Hindlimb muscle (tissue), 1 donor: ENCODE measurements at places on chromosomes 12 and 14. TPM values are rescaled to one million over a fixed set of nuclear protein-coding genes. Genes with fewer than 3 reads are reported as not detected.

- DNase-seq = no peak
These were observed 1200.2 kb downstream of the LRFN5 start for GRCh38 chr14:42806909-42807315.

TCHP gene
- polyA plus RNA-seq = 25.3 TPM

- DNase-seq = no peak
These were observed 3.1 kb downstream of the GARIN2 start for GRCh38 chr14:67192366-67192765.

- no peak for DNase-seq
These were observed 64.8 kb downstream of the HELB start for GRCh38 chr12:66367015-66367667.

MYH6 gene
- 3.2 TPM for polyA plus RNA-seq

- DNase-seq = no peak
These were observed 362.3 kb upstream of the NOVA1 start for GRCh38 chr14:26959972-26960660.

DNA sequence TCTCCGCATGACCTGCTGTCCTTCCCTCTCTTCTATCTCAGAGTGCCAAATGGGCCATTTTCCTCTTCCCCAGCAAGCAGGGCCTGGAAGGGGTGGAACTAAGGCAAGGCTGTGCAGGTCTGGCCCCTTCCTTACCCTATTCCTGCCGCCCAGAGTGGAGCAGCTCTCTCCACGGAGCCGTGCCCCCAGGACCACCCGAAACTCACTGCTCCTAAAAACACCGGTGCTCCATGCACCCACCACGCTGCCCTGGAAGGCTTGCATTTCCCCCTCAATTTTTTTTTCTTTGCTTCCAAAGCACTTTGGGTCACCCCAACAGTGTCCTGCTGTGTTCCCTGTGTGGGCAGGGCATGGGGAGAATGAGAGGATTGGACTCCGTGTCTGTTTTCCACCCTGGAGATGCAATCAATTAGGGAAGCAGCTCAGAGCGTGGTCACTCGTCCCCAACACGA is 48.5 kb upstream of the MEG3 start:
- DNase-seq = no peak

UNC79 gene
- 0.58 TPM for polyA plus RNA-seq

GRCh38 chr12:7039403-7039802 is 21.1 kb upstream of the C1S start:
- DNase-seq = no peak

- no peak for DNase-seq
These were observed 7.9 kb downstream of the EMG1 start for GRCh38 chr12:6978611-6979011.

- DNase-seq = no peak
These were observed 228.3 kb downstream of the SEC23A start for GRCh38 chr14:38874721-38875120.

KLRK1 gene
- polyA plus RNA-seq = 0.48 TPM

- no peak for DNase-seq
These were observed 11.5 kb downstream of the TCL1B start for GRCh38 chr14:95697764-95698163.

DNA sequence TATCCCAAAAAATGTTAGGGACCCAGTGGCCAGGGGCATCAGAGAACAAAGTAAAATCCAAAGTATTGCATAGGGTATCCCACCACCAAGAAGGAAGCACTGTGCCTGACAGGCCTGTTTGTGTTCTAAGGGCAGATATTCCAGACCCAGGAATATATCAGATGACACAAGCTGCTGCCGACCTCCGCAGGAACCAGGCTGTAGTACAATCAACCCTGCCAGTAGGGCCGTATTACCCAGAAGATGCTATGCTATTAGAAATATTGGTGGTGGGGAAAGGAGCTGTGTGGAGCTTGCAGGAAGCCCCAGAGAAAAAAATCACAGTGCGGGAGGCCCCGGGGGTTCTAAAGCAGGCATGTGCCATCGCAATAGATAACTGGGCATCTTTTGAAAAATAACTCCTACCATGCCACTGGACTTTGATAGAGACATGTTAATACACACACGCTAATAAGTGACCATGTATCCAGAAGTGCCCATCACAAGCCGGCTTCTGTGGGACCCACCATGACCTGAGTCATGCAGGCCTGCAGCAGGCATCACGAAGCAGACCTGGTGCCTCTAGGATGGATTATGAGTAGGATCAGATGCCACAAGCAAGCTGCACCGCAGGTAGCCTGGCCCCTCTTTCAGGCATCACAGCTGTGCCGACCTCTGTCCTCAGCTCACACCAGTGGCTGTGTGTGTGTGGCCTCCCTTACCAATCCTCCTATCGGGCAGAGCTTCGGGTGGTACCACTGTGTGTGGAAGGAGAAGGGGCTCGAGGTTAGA is 242.7 kb downstream of the BCL11B start:
- DNase-seq = no peak
